Fibroblast of the aortic adventitia (primary cell): ENCODE measurements at places on chromosomes 4 and X. TPM values are rescaled to one million over a fixed set of nuclear protein-coding genes. Genes with fewer than 3 reads are reported as not detected.

Gene CSN1S1
- not detected in 2 replicates for total RNA-seq

Gene RGN
- 2.4 and 7.0 TPM in 2 replicates for total RNA-seq

Gene CHRNA9
- total RNA-seq: 0.09 TPM in 1 of 2 replicates, not detected in the other

Gene ANOS1
- total RNA-seq: 4.9 and 7.5 TPM in 2 replicates

Gene NAA15
- total RNA-seq: 46.5 and 51.4 TPM in 2 replicates

Gene PARM1
- 0.63 and 1.5 TPM in 2 replicates for total RNA-seq

Gene IL13RA1
- total RNA-seq: 52.7 and 66.8 TPM in 2 replicates

Gene ARX
- total RNA-seq: not detected in 2 replicates

Gene AWAT2
- under 0.01 TPM in 1 of 2 replicates, not detected in the other for total RNA-seq

Gene TMEM271
- total RNA-seq: not detected in 2 replicates

Gene USO1
- total RNA-seq: 75.5 and 124 TPM in 2 replicates

Gene SCD5
- total RNA-seq: 18.0 and 22.8 TPM in 2 replicates

Gene PNMA6E
- not detected in 2 replicates for total RNA-seq

Gene C4orf51
- not detected in 2 replicates for total RNA-seq

Gene ADGRG4
- total RNA-seq: not detected in 2 replicates

Gene VCX3A
- total RNA-seq: not detected in 2 replicates

Gene TEX13D
- 0.09 TPM in 1 of 2 replicates, not detected in the other for total RNA-seq

Gene TAF7L
- total RNA-seq: 0.63 and 0.98 TPM in 2 replicates

Gene PAGE1
- not detected in 2 replicates for total RNA-seq

Gene ENAM
- 0.18 TPM in 1 of 2 replicates, not detected in the other for total RNA-seq

Gene IGFBP7
- total RNA-seq: 263 and 2,449 TPM in 2 replicates

Gene CXCL6
- total RNA-seq: 1.4 and 19.0 TPM in 2 replicates

Gene TSPAN5
- 42.8 and 49.0 TPM in 2 replicates for total RNA-seq

Gene ODAPH
- not detected in 2 replicates for total RNA-seq

Gene ENPEP
- 0.54 and 5.9 TPM in 2 replicates for total RNA-seq

Gene PPARGC1A
- 0.81 and 15.9 TPM in 2 replicates for total RNA-seq

Gene DCAF12L1
- total RNA-seq: not detected in 2 replicates

Gene TSPAN7
- 0.09 and 0.82 TPM in 2 replicates for total RNA-seq

Gene CT55
- not detected in 2 replicates for total RNA-seq

Gene C4orf46
- 4.3 and 63.4 TPM in 2 replicates for total RNA-seq

Gene AADAT
- total RNA-seq: 6.2 and 7.4 TPM in 2 replicates

Gene GIMD1
- not detected in 2 replicates for total RNA-seq

Gene MCF2
- 0.45 and 2.8 TPM in 2 replicates for total RNA-seq

Gene SLC16A2
- 5.9 and 28.5 TPM in 2 replicates for total RNA-seq

Gene CCSER1
- under 0.01 TPM in 1 of 2 replicates, not detected in the other for total RNA-seq

Gene FGA
- not detected in 2 replicates for total RNA-seq
